GM23248 (cell line): ENCODE measurements at places on chromosomes 11 and 22.

GRCh38 chr22:42366806-42367581, 65.2 kb downstream of the NFAM1 start:
- no peak overlapping the region for H3K27ac ChIP-seq
- peaks cover 45% of the 10 kb centered on the region for H3K27me3 ChIP-seq
- DNase-seq, result no peak
- no peaks in the 10 kb centered on the region for H3K36me3 ChIP-seq
- H3K4me1 ChIP-seq, result peaks cover 16% of the 10 kb centered on the region

DNA sequence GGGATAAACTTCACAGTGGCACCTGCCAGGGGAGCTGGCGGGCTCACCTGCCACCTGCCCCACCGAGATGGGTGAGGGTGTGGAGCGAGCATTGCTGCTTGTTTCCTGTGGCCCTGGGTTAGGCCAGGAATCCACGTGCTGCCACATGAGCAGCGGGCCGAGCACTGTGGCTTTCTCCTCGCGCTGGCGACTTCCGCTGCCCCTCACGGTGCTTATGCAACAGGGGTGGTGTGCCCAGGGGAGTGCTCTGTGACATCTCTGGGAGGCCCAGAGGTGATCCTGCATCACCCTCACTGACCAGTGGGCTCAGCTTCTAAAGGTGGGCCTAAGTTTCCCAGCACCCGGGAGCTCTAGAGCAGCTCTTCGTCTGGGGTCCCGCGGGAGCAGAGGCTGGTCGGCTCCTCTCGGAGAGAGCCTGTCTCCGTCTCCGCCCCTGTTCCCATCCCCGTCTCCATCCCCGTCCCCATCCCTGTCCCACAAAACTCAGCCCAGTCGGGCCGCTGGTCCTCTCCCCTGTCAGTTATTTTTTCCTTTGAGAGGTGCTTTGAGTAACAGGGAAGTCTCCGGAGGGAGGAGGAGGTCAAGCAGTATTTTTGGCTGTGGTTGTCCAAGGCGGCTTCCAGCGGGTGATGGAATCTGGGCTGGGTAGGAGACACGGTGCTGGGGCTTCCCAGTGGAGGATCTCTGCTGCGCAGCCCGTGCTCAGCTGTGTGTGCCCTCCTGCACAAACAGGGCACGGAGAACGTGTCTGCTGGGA, 42.5 kb downstream of the AP2A2 start:
- H3K4me1 ChIP-seq, result peaks cover 9% of the 10 kb centered on the region
- DNase-seq, result no peak
- no peaks in the 10 kb centered on the region for H3K27me3 ChIP-seq
- H3K4me3 ChIP-seq, result no peak overlapping the region
- H3K36me3 ChIP-seq, result peaks cover 13% of the 10 kb centered on the region; the same call in 1 of the 2 replicates

DNA sequence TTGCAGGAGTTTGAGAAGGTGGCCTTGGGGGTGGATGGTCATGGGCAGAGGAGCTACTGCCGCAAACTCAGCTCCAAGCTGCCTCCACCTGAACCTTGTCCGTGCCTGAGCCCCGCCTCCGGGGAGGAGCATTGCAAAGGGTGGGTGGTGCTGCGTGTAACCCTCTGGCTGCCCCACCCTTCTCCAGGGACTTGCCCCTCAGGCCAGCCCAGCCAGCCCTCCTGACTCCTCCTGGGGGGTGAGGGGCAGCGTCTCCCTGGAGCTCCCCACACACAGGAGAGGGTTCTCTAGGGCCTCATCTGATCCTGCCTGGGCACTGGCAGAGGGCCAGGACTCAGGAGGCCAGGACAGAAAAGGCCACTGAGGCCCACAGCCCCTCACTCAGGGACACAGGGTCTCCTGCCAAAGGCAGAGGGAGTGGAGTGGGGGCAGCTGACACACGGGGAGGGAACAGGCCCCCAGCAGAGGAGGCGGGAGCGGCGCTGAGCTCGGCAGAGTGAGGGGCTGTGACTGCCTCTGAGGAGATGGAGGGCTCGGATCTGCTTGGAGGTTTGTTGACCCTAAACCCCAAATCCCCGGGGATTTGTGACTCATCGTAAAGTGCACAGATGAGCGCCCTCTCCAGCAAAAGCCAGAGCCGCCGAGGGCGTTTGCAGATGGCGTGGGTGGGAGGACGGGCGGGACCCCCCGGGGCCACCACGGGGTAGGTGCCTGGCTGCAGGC, 12.8 kb downstream of the BRSK2 start:
- H3K36me3 ChIP-seq, result no peaks in the 10 kb centered on the region
- H3K27me3 ChIP-seq, result no peaks in the 10 kb centered on the region
- no peaks in the 10 kb centered on the region for H3K4me1 ChIP-seq
- no peak for DNase-seq
- H3K4me3 ChIP-seq, result no peak overlapping the region

GRCh38 chr11:81573367-81573766, 1160.3 kb downstream of the FAM181B start:
- H3K27me3 ChIP-seq, result no peaks in the 10 kb centered on the region
- H3K4me3 ChIP-seq, result no peak overlapping the region
- no peaks in the 10 kb centered on the region for H3K4me1 ChIP-seq
- DNase-seq, result no peak
- H3K36me3 ChIP-seq, result no peaks in the 10 kb centered on the region
- no peak overlapping the region for H3K27ac ChIP-seq

DNA sequence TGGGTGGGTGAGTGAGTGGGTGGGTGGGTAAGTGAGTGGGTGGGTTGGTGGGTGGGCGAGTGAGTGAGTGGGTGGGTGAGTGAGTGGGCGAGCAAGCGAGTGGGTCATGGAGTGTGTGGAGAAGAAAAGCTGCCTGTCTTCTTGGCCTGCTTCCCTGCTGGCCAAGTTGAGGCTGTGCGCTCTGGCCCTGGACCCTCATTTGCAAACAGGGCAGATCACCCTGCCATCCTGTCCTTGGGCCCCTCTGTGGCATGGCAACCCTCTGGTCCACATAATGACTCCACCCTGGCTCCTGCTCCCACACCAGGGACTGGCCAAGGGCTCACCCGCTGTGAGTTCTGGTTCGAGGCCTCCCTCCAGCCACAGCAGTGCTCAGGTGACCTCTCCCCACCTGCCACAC, 35.1 kb downstream of the CAPN1 start:
- H3K36me3 ChIP-seq, result no peaks in the 10 kb centered on the region
- H3K4me3 ChIP-seq, result no peak overlapping the region
- H3K4me1 ChIP-seq, result peaks cover 11% of the 10 kb centered on the region
- no peak for DNase-seq
- H3K27ac ChIP-seq, result no peak overlapping the region
- no peaks in the 10 kb centered on the region for H3K27me3 ChIP-seq

GRCh38 chr22:24947881-24948280, 1.4 kb upstream of the LHFPL7 start:
- 0 out of 2 replicates have a peak, but pooled peaks cover 3% of the 10 kb centered on the region for H3K4me1 ChIP-seq
- H3K4me3 ChIP-seq, result no peak overlapping the region
- no peak overlapping the region for H3K27ac ChIP-seq
- no peak for DNase-seq

DNA sequence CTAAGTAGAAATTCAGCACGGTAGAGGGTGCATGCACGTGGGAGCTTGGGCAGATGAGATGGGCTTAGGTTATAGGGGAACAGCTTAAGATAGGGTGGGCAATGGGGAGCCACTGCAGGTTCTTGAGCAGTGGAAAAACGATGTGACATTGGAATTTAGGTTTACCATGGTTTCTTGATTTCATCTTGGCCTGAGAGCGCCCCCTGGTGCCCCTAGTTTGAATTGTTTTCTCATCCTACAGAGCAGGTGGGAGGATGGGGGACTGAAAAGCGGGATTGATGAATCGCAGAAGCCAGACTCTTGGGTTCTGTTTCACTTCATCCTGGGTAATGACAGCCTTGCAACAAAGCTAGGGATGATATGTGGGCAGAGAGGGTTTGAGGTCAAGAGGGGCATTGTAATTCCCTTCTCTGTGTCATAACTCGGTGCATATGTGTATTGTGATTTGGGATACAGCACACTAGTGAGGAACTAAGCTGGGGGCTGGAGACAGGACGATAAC, 6.7 kb upstream of the MCAM start:
- H3K27me3 ChIP-seq, result no peaks in the 10 kb centered on the region
- H3K4me3 ChIP-seq, result no peak overlapping the region
- no peaks in the 10 kb centered on the region for H3K36me3 ChIP-seq
- no peak overlapping the region for H3K27ac ChIP-seq
- H3K4me1 ChIP-seq, result peaks cover 20% of the 10 kb centered on the region
- peak; percentile 72 for DNase-seq

DNA sequence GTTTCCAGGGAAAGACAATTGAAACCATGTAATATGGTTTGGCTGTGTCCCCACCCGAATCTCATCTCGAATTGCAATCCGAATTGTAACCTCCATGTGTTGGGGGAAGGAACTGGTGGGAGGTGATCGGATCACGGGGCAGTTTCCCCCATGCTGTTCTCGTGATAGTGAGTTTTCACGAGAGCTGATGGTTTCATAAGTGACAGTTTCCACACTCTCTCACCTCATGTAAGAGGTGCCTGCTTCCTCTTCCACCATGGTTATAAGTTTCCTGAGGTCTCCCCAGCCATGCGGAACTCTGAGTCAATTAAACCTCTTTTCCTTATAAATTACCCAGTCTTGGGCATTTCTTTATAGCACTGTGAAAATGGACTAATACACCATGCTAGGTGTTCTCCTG, 148.3 kb upstream of the CADM1 start:
- no peak overlapping the region for H3K27ac ChIP-seq
- no peak overlapping the region for H3K4me3 ChIP-seq
- DNase-seq, result no peak

DNA sequence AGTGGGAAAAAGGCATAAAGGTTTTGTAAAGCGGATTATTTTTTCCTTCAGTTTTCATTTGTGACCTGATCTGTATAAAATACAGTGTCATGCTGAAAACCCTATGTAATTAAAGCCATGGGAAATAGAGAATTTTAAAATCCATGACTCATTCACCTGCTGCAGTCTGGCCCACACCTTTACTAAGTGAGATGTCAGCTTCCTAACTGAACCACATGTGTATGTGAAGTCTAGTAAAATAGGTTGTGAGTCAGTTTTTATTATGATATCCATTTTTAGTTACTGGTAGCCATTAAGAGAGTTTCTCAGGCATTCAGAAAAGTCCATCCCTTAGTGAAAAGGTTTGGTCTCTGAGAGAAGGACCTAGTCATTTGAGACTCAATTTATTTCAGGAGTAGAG, 60.9 kb downstream of the TRIM44 start:
- no peaks in the 10 kb centered on the region for H3K27me3 ChIP-seq
- H3K36me3 ChIP-seq, result peaks cover 19% of the 10 kb centered on the region; the same call in 1 of the 2 replicates
- no peak for DNase-seq
- no peaks in the 10 kb centered on the region for H3K4me1 ChIP-seq

- DNase-seq, result peak; percentile 44
- H3K36me3 ChIP-seq, result peaks cover 19% of the 10 kb centered on the region; the same call in 1 of the 2 replicates
- H3K27me3 ChIP-seq, result no peaks in the 10 kb centered on the region
- peak overlapping the region; percentile 93 for H3K4me3 ChIP-seq
- peak overlapping the region; percentile 33 for H3K27ac ChIP-seq
- H3K4me1 ChIP-seq, result peaks cover 39% of the 10 kb centered on the region
Observed at GRCh38 chr11:65919573-65920371, 546 bp downstream of the DRAP1 start.

- no peaks in the 10 kb centered on the region for H3K36me3 ChIP-seq
- H3K4me3 ChIP-seq, result no peak overlapping the region
- H3K27ac ChIP-seq, result no peak overlapping the region
- no peaks in the 10 kb centered on the region for H3K4me1 ChIP-seq
- no peaks in the 10 kb centered on the region for H3K27me3 ChIP-seq
- no peak for DNase-seq
Observed at GRCh38 chr11:35047179-35047578, 91.8 kb upstream of the CD44 start.
